Hindlimb muscle (tissue), 1 donor: ENCODE measurements at places on chromosomes 7 and 10.

DNA sequence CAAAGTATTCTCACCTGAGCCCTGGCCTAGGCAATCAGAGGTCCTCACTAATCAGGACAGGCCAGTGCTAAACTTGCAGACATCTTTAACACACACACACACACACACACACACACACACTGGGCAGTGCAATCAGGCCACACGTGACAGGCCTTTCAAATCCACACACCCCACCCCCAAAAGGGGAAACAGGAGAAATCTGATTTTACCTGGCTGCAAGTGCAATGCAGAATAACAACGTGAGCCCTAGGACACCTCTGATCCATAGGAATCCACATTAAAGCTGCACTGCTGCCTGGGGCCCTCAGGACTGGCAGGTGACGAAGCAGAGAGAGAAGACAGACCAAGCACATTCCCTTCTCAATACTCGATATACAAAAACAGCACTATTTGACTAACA lies 218.9 kb downstream of the FAM107B start:
- DNase-seq = no peak

DNA sequence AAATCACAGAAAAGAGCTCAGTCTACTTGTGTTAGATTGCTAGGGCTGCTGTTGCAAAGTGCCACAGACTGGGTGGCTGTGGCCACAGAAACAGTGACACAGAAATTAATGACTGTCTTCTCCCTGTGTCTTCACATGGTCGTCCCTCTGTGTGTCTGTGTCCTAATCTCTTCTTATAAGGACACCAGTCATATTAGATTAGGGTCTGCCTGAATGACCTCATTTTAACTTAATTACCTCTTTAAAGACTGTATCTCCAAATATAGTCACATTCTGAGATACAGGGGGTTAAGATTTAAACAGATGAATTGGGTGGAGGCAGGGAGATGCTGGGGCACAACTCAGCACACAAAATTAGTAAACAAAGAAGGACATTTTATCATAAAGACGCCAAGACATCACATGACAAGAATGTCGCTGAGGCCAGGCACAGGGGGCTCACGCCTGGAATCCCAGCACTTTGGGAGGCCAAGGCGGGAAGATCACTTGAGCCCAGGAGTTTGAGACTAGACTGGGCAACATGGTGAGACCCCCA lies 23.3 kb upstream of the PARD3 start:
- DNase-seq = no peak

- no peak for DNase-seq
These were observed 23.0 kb upstream of the CDHR3 start for GRCh38 chr7:105940109-105940508.

DNA sequence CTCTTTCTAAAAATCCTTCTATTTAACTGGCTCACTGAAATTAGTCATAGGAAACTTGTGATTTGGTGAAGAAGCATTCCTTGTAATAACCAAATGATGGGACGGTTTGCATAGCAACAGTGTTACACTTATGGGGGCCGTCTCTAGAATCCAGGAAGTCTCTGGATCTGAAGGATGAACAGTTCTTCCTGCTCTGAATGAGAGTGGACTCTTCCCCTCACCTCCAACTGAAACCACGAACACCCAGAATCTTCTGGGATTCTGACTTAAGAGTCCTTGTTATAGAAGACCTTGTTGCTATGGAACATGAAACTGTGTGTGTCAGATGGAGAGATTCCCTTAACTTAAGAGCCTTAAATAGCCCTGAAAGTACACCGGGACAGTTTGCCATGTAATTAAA lies 23.2 kb downstream of the NOLC1 start:
- DNase-seq = no peak

DNA sequence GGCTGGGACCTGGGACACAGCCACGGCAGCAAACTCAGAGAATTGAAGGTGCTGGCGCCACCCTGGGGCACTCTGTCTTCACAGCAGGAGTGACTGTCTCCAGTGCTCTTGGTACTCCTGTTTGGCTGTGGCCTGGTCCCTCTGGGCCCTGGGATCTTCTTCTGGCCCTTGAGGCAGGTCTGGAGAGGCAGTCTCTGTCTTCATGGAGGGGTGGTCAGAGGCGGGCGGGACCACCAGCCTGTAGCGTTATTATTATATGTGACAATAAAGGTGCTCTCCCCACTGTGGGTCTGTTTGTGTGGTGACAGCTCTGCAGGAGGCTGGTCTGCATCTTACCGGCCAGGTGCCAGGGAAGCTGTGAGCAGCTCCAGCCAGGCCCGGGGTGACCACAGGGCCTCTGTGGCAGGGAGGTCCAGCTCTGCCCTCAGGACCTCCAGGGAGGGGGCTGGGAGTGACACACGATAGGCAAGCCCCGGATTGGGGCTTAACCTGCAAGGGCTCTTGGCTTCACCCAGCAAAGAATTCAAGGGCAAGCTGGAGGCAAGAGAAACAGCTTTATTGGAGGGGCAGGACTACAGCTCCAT lies 70.3 kb downstream of the MYL10 start:
- DNase-seq = no peak

GRCh38 chr7:34844406-34844805 lies 186.4 kb downstream of the NPSR1 start:
- DNase-seq = no peak
